Activated naive CD4-positive, alpha-beta T cell treated with anti-CD3 and anti-CD28 coated beads, Interleukin-2, amount 10 ng/mL, durations not matched to agents 7 days and 5 days (primary cell): ENCODE measurements at places on chromosomes 1 and 21.
A peak's percentile ranks its signal among the peaks of the same experiment; 100 is the strongest.

- no peak for DNase-seq
Observed at GRCh38 chr1:184953600-184954219, 20.6 kb downstream of the NIBAN1 start.

DNA sequence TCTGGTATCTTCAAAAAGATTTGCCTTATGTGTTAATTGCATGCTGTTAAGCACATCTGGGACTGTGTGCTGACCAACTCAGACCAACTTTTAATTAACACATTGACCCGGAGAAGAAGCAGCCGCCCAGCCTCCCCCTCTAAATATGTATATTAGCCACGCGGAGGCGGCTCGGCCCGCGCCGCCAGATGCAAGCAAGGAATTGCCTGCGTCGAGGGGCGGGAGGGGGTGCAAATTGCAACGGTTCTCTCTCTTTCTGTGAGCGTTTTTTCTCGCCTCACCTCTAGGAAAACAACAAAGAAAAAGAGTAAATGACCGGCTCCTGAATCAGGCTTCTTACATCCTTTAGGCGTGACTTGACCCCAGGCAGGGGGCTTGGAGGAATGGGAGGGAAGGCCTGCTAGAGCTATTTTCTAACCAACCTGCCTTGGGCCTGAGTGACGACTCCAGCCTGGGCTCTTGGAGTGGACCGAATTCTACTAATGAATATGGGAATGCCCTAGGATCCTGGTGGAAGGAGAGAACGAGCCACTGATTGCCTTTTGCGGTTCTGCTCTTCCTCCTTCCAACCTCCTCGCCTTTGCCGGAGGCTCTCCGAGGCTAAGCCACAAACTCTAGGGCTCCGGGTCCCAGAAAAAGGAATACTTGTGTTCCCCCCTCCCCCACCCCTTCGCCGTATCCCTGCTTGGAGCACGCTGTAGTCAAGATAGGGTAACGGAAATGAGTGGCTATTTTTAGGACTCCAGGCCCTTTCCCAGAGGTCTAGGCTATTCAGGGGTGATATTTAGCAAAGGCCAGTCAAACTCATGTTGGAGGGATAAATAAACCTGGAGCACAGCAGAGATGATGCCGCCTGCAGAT lies 417.0 kb upstream of the ESRRG start:
- no peak for DNase-seq

- DNase-seq: no peak
Observed at GRCh38 chr1:65703853-65704252, 88.8 kb upstream of the PDE4B start.

GRCh38 chr1:28172713-28173150 lies 3.8 kb downstream of the PTAFR start:
- peak; percentile 63 for DNase-seq
